ENCODE measurements at places on chromosomes 16 and 17. TPM values are rescaled to one million over a fixed set of nuclear protein-coding genes. Genes with fewer than 3 reads are reported as not detected.

The CLDN9 gene
- total RNA-seq: not detected

The ALOX15 gene
- total RNA-seq: not detected

The C17orf100 gene
- 0.67 TPM for total RNA-seq

The TSPAN10 gene
- 2.6 TPM for total RNA-seq

DNA sequence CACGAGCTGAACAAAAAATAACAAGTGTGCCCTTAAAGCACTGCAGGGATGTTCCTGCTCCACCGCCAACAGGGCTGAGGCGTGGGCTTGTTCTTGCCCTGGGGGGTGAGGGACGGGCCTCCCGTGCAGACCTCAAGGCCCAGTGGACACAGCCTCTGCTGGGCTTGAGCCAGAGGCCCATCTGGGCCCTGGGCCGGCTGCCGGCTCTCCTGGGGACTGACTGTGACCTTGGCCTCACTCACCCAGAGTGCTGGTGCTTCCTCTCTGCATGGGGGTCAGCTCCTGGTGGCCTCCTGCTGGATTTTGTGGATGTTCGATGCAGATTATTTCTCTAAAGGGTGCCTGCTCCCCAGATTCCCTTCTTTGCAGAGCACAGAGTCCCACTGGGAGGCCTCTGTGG, 54.2 kb upstream of the CDR2 start:
- DNase-seq: peak; percentile 25

GRCh38 chr16:73912850-73913249, 383.8 kb upstream of the PSMD7 start:
- no peak for DNase-seq

DNA sequence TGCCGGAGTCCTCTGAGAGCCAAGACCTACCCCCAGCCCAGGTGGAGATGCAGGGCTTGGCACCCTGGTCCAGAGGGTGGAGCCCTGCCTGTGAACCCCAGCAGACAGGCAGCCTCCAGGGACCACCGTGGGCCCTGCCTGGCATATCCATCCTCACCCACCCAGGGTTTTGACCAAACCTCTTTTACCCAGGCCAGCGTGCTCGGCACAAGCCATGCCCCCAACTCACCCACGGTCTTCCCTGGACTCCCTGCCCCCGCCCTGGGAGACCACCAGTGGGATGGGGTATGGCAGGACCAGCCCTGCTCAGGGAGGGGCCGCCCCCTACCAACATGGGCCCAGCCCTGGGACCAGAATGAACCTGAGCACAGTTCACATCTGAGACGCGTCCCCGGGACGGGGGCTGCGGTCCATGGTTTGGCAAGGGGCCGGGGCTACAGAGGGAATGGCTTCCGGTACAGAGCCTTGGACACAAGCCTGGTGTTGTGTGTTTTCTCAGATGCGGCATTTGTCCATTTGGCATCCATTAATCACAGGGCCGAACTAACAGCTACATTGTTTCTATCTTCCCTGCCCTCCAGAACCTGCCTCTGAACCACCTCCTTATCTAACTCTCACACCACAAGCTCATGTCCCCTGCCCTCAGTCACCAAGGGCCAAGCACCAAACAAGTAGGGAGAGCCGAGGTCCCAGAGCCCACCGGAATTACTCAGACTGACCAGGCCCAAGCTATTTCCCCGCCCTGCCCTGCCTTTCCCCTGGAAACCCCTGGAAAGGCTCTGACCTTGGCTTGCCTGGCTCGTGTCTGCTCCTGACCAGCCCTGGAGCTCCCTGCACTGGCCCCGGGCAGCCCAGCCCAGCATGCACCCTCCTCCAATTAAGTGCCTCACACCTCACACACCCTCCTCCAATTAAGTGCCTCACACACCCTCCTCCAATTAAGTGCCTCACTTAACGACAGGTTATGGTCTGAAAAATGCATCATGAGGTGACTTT, 14.1 kb downstream of the HS3ST6 start:
- no peak for DNase-seq

DNA sequence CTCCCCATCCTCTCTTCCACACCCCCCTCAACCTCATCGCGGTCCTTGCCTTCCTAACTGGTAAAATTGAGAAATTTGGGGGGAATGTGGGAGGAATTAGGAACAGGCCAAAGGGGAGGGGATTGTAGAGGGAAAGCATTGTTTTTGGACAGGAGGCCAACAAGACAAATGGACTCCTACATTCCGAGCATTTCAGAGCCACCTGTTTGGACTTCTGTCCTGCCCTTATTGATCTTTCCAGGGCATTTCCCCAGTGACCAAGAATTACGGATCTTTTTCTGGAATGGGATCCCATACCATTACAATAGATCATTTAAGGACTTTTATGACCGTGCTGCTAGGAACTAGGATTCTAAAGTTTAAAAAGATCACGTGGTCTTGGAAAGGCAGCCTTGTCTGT, 221.3 kb upstream of the ASIC2 start:
- DNase-seq: no peak

GRCh38 chr16:13070268-13070667, 168.9 kb downstream of the SHISA9 start:
- DNase-seq: no peak
